Occipital lobe (tissue), 3 donors: ENCODE measurements at places on chromosomes 11 and 22. TPM values are rescaled to one million over a fixed set of nuclear protein-coding genes. Genes with fewer than 3 reads are reported as not detected.

The TH gene
- not detected for total RNA-seq

The NRIP3 gene
- total RNA-seq = 17.9 TPM

The STK33 gene
- total RNA-seq = 9.5 TPM

The LINC01488 gene
- not detected for total RNA-seq

The SLCO2B1 gene
- 9.2 TPM for total RNA-seq

The OR5W2 gene
- total RNA-seq = not detected

The APOA4 gene
- not detected for total RNA-seq

The BCO2 gene
- 2.8 TPM for total RNA-seq
